ENCODE measurements at places on chromosomes 7 and 10.

GRCh38 chr7:36358589-36358988 lies 31.1 kb upstream of the ANLN start:
- DNase-seq, result no peak

DNA sequence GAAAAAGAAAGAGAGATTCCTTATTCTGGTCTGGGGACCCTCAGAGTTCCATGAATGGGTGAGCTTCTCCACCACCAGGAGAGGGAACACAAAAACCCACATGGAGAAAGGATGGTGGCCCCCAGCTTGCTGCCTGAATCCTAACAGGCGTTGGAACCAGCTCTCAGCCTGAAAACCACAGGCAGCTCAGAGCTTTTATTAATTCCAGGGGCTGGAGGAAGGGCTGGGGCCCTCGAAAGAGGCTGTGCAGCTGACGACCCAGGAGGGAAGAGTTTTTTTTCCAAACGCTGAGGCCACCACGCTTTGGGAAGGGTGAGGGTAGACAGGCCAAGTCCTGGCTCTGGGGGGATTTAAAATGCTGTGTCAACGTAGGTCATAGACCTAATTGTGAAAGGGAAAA lies 10.8 kb upstream of the ELN start:
- DNase-seq, result no peak

DNA sequence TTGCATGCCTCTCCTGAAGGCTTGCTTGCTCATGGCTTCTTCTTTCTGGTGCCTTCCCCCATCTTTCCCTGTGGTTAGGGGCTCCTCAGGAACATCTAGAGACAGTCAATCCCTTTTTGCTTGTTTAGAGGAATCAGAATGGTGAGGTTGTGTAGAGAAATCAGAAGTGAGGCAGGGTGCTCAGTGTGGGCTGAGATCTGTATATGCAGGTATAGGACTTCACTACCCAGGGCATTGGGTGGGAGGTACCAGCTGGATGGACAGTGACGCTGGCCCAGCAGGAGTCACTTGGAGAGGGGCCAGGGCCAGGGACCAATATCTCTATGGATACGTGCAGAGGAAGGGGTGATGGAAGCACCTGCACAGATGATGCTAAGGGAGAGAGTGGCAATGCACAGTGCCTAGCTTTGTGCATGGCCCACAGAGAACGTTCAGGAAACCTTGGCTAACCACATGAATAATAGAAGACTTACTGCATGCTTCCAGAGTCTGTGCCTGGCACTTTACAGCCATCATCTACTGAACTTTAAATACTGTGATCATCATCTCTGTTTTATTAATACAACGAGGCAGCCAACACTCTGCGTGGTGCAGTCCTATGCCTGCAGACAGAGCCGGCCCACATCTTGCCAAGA lies 255.2 kb downstream of the ABCA13 start:
- DNase-seq, result no peak

DNA sequence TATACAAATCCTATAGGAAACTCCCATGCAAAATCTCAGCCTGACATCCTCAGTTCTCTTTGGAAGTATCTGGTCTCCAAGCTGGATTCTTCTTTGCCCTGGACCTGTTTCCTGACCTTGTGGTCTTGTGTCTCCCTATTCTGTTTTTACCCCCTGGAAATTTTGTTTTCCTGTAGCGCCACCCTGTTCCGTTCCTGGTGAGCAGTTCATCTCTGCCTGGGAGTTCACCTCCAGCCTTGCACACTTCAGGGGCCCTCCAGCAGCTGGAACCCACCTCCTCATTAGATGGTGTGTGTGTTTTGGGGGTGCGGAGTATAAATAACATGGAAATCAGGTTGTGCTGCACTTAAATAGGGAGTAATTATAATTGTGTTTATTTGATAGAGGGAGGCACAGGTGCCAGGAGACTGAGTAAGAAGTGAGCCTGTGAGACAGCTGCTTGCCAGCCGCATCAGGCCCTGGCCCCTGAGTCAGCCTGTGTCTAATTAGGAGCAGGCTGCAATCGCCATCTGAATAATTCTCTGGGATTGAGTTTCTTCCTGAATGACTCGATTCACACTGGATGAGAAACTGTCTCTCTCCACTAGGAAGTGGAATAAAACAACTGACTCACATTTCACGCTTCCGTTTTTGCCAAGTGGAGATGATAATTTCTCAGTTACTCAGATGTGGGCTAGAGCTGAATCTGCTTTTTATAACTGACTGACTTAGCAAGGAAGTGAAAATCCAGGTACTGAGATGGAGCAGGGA lies 69.4 kb upstream of the HECTD2 start:
- no peak for DNase-seq

GRCh38 chr7:44697136-44698045 lies 51.3 kb upstream of the ZMIZ2 start:
- no peak for DNase-seq

DNA sequence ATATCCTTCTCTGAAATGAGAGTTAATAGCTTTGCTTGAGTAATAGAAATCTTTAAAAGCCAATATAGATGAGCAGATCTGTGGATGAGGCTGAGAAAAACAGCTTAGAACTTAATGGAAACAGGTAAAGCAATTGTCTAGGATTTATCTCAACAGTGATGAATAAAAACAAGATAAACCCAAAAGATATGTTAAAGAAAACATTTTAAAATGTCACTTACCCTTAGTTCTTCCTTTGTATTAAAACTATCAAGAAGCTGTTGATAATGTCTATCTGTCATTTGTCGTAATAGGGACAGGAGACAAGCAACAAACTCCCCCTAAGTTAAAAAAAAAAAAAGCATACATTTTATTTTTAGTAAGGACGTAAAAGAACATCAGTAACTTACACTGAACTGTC lies 272.1 kb upstream of the IMMP2L start:
- no peak for DNase-seq

DNA sequence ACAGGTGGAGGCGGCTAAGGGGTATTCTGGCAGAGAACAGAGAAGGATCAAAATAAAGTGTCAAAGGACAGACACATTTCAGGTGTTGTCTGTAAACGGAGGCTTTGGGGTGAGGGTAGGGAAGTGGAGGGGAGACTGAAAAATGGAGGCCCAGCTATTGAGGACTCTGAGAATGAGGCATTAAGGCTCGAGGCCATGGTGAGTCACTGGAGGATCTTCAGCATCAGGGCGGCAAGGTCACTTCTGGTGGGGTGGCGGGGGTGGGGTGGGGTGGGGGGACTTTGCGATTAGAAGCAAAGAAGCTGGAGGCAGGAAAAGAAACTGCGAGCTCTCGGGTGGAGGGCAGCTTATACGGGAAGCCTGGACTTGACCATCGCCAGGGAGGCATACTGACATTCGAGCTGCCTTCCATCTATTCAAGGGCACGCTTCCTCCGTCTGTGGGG lies 58.4 kb upstream of the PCGF5 start:
- no peak for DNase-seq

GRCh38 chr10:93319896-93320295 lies 162.2 kb downstream of the MYOF start:
- DNase-seq, result no peak

DNA sequence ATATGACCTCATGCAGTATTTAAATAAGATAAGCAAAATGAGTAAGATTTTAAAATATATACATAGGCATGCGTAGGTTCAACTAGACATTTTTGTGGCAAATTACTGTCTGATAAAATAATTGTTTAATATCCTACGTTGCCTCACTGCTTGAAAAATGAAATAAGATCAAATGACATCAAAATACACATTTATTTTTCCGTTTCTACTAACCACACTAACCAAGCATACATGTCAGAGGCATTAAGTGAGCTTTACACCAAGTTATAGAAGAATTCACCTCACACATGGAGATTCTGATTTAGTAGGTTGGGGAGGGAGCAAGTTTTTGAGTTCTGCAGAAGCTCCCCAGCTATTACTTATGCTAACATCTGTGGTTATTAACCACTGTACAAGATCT lies 66.8 kb downstream of the RSU1 start:
- no peak for DNase-seq

All from inflammatory macrophage treated with lipopolysaccharide for 1 hour (primary cell).